ENCODE measurements at places on chromosomes 16 and 17.

DNA sequence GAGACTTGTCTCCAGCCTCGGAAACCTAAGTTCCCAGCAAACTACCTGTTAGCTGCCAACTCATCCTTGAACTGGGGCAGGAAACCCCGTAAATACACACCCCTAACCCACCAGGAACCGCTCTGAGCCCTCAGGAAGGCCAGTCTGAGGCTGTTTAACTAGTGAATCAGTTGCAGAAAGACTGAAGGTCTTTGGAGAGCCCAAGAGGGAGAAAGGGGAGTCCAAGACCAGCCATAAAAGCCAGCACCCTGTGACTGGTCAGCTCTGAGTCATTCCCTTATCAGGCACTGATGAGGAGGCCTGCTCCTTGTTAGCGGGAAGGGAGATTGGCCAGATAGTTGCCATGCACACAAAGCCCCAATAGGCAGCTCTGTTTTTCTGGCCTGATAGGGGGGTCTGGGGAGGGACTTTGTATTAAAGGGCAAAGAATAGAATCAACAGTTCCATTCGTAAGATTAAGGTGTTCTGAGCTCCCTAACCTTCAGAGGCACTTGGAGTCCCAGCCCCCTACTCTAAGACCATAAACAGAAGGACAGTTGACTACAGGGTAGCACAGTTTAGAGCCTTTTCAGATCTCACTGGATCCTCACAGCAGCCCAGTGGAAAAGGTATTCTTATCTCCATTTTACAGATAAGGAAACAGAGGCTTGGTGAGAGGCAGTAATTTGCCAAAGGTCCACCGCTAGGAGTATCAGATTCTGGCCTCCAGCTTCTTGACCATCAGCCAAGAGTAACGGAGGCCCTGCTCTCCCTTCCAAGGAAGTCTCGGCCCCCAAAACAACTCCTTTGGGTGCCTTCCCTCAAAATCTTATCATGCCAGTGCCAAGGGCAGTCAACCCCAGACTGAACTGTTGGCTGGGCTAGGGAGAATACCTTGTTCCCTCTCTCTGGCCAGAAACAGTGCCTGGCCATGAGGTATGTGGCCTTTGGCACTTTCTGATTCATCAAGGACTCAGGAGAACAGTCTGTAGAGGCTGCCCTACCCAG lies 2.2 kb upstream of the KRT19 start:
- H3K36me3 ChIP-seq, result no peaks in the 10 kb centered on the region
- no peak overlapping the region for H3K27ac ChIP-seq
- H3K4me3 ChIP-seq, result no peak overlapping the region
- DNase-seq, result no peak

- no peaks in the 10 kb centered on the region for H3K27me3 ChIP-seq
- no peak overlapping the region for H3K4me3 ChIP-seq
- H3K36me3 ChIP-seq, result no peaks in the 10 kb centered on the region
Observed at GRCh38 chr16:78976212-78976611, 624.3 kb downstream of the MAF start.

GRCh38 chr17:74960570-74961342 lies 11.8 kb downstream of the HID1 start:
- no peak overlapping the region for H3K27ac ChIP-seq
- no peaks in the 10 kb centered on the region for H3K4me1 ChIP-seq

- peaks cover 39% of the 10 kb centered on the region for H3K36me3 ChIP-seq
- peaks cover 18% of the 10 kb centered on the region for H3K4me1 ChIP-seq
- H3K27me3 ChIP-seq, result no peaks in the 10 kb centered on the region
- H3K27ac ChIP-seq, result peak overlapping the region; percentile 63
- DNase-seq, result no peak
Observed at GRCh38 chr17:49414271-49414621, 436 bp downstream of the PHB1 start.

GRCh38 chr16:27798241-27798640 lies 248.3 kb downstream of the KATNIP start:
- H3K4me3 ChIP-seq, result no peak overlapping the region
- H3K4me1 ChIP-seq, result no peaks in the 10 kb centered on the region
- no peak overlapping the region for H3K27ac ChIP-seq
- H3K36me3 ChIP-seq, result no peaks in the 10 kb centered on the region
- no peak for DNase-seq

GRCh38 chr16:11241480-11242204 lies 14.4 kb downstream of the SOCS1 start:
- no peaks in the 10 kb centered on the region for H3K27me3 ChIP-seq
- H3K4me1 ChIP-seq, result peaks cover 9% of the 10 kb centered on the region
- H3K36me3 ChIP-seq, result no peaks in the 10 kb centered on the region
- no peak for DNase-seq

DNA sequence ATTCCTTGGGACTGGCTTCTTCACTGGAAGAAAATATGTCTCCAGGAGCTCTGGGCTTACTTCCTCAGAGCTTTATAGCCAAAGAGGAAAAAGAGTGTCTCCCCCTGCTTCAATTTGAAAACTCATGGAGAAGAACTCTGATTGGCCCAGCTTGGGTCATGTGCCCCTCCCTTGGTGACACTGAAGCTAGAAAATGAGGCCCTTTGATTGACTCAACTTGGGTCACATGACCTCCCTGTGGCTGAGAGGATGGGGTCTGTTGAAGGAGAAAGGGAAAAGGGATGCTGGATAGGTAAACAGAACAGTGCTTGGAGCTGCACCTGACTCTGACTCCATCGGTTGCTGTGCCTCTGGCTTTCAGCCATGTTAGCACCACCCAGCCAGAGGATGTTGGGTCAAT lies 70.6 kb upstream of the KSR1 start:
- H3K27me3 ChIP-seq, result no peaks in the 10 kb centered on the region
- no peak overlapping the region for H3K4me3 ChIP-seq
- H3K27ac ChIP-seq, result no peak overlapping the region
- peaks cover 7% of the 10 kb centered on the region for H3K4me1 ChIP-seq
- no peaks in the 10 kb centered on the region for H3K36me3 ChIP-seq

DNA sequence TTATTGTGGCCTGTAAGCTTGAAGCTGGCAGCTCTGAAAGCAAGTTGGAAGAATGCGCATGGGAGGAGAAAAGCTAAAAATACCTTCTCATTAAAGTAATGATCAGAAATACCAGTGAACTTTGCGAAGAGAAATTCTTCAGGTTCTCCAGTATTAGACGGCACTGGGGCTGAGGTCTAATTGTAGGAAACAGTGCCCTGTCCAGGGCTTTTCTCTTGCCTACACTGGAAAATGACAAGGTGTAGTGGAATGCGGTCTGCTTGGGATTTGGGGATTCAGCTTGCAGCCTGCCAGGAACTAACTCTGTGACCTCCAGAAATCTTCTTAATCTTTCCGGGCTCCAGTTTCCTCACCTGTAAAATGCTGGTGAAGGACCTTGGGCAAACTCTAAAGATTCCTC lies 53.3 kb upstream of the KCNJ16 start:
- no peaks in the 10 kb centered on the region for H3K4me1 ChIP-seq
- no peaks in the 10 kb centered on the region for H3K27me3 ChIP-seq
- H3K27ac ChIP-seq, result no peak overlapping the region
- H3K36me3 ChIP-seq, result no peaks in the 10 kb centered on the region
- DNase-seq, result no peak
- H3K4me3 ChIP-seq, result no peak overlapping the region

DNA sequence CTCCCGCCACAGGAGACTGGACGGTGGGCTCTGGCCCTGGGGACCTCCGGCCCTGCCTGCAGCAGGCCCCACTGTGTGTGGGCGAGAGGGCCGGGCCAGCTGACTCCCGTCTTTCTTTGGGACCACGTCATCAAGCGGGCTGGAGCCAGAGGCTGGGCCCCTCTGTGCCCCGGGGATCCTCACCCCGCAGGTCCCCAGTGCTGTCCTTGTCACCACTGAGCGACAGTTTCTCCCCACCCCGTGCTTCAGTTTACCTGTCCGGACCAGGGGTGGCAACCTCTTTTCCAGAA lies 181.9 kb upstream of the ZNF469 start:
- no peaks in the 10 kb centered on the region for H3K4me1 ChIP-seq
- H3K36me3 ChIP-seq, result no peaks in the 10 kb centered on the region
- H3K4me3 ChIP-seq, result no peak overlapping the region
- no peaks in the 10 kb centered on the region for H3K27me3 ChIP-seq
- no peak overlapping the region for H3K27ac ChIP-seq

DNA sequence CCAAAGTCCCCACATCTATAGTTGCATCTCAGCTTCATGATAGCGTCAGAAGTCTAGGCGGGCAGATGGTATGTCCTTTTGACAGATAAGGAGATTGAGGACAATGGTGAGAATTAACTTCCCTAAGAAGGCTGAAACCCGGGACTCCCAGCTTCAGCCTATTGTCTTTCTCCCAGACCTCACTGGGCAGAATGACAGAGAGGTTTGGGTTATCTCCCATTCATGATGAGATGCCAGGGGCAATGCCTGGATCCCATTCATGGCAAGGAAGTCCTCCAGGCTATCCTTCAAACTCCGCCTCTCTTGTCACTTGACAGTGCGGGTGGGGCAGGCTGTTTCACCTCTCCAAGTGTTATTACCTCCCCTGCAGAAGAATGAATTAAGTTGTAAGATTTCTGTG lies 100.3 kb downstream of the IRX5 start:
- H3K36me3 ChIP-seq, result no peaks in the 10 kb centered on the region
- H3K27me3 ChIP-seq, result no peaks in the 10 kb centered on the region
- DNase-seq, result no peak
- H3K4me3 ChIP-seq, result no peak overlapping the region
- H3K27ac ChIP-seq, result no peak overlapping the region

GRCh38 chr17:51833045-51833444 lies 325.5 kb downstream of the CA10 start:
- H3K4me1 ChIP-seq, result no peaks in the 10 kb centered on the region
- no peak overlapping the region for H3K4me3 ChIP-seq
- H3K27me3 ChIP-seq, result no peaks in the 10 kb centered on the region

DNA sequence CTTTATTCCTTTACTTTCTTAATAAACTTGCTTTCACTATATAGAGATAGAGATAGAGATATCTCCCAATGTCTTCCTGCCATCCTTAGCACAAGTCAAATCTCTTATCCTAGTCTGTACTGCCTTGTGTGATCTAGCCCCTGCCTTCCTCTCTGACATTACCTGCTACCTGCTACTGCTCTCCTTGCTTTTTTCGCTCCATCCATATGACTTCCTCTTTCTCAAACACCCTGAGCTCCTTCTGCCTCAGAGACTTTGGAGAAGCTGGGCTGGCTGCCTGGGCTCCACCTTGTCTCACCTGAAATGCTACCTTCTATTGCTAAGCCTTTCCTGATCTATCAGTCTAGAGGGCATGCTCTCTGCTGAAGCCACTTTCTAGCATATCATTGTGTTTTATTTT lies 24.7 kb upstream of the WSB1 start:
- H3K4me3 ChIP-seq, result no peak overlapping the region
- no peaks in the 10 kb centered on the region for H3K27me3 ChIP-seq
- H3K27ac ChIP-seq, result no peak overlapping the region
- peaks cover 22% of the 10 kb centered on the region for H3K4me1 ChIP-seq

GRCh38 chr17:31052187-31052889 lies 42.4 kb upstream of the NF1 start:
- H3K27me3 ChIP-seq, result no peaks in the 10 kb centered on the region
- H3K4me1 ChIP-seq, result peaks cover 33% of the 10 kb centered on the region
- peak; percentile 67 for DNase-seq
- no peaks in the 10 kb centered on the region for H3K36me3 ChIP-seq

DNA sequence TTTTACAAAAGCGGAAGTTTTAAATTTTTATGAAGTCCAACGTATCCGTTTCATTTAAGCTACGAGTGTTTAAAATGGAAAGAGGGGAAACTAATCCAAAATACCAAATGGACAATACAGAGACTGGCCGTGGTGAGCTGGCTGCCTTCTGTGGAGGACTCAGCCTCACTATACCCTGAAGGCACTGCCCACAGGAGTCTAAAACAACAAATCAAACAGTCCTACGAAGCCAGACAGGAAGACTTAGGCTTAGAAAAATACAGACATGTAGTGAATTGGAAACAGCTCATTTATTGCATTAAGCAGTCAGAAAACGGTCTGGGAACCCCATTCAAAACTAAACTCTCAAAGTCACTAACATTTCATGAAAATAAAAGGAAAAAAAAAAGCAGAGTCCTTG lies 75.1 kb downstream of the CYTH1 start:
- no peak for DNase-seq
- H3K36me3 ChIP-seq, result peaks cover 64% of the 10 kb centered on the region
- peaks cover 4% of the 10 kb centered on the region for H3K4me1 ChIP-seq
- H3K4me3 ChIP-seq, result no peak overlapping the region
- H3K27ac ChIP-seq, result no peak overlapping the region
- H3K27me3 ChIP-seq, result no peaks in the 10 kb centered on the region

DNA sequence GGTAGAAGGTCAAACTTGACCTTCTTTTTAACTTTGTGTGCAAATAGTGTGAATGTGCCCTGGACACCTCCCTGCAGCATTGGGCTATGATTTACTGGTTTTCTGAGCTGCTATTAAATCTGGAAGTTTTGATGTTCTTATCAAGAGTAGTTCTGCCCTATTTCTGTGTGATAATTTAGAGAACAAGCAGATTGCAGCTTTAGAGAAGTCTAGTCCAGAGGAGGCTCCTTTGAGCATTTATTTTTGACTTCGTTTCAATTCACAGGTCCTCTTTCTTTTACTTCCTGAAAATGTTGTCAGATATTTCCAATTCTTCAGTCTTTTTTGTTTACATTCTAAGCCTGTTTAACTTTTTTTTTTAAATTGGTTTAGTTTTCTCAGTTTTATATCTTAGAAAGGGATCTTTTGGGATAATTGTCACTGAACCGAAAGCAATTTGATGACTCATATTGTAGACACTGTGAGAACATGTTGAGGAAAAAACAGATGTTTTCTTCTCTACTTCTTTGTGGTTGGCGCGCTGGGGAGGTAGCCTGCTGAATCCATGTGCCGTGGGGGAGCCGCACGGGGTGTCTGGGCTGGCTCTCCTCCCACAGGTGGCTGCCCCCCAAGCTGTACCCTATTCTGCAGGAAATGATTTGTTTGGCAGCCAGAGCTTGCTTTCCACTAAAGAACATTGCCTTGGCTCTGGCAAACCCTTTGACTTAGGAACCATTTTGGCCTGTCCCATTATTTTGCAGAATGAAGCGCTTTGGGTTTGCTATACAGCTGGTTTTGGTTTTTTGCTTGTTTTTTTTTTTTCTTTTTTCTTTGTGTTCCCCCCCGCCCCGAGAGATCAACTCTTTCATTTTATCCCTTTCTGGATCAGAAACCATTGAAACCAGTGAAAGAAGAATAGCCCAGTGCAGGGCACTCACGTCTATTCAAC lies 53.4 kb downstream of the MFSD11 start:
- H3K27me3 ChIP-seq, result no peaks in the 10 kb centered on the region
- H3K27ac ChIP-seq, result no peak overlapping the region
- DNase-seq, result no peak
- peaks cover 9% of the 10 kb centered on the region for H3K4me1 ChIP-seq
- no peaks in the 10 kb centered on the region for H3K36me3 ChIP-seq
- H3K4me3 ChIP-seq, result no peak overlapping the region

- H3K27me3 ChIP-seq, result no peaks in the 10 kb centered on the region
- peaks cover 52% of the 10 kb centered on the region for H3K4me1 ChIP-seq
- H3K4me3 ChIP-seq, result no peak overlapping the region
- no peaks in the 10 kb centered on the region for H3K36me3 ChIP-seq
- no peak overlapping the region for H3K27ac ChIP-seq
Observed at GRCh38 chr17:61248399-61248798, 151.2 kb upstream of the TBX2 start.

- H3K27me3 ChIP-seq, result no peaks in the 10 kb centered on the region
- DNase-seq, result no peak
- H3K27ac ChIP-seq, result no peak overlapping the region
- no peaks in the 10 kb centered on the region for H3K36me3 ChIP-seq
Observed at GRCh38 chr17:19720631-19721426, 4.4 kb upstream of the SLC47A2 start.

- H3K4me3 ChIP-seq, result no peak overlapping the region
- no peak for DNase-seq
- no peaks in the 10 kb centered on the region for H3K36me3 ChIP-seq
- H3K4me1 ChIP-seq, result no peaks in the 10 kb centered on the region
Observed at GRCh38 chr17:6027342-6028024, 42.7 kb upstream of the WSCD1 start.
